ENCODE measurements at places on chromosomes 1 and 21.

GRCh38 chr1:209485167-209485566 is 98.3 kb upstream of the CAMK1G start:
- DNase-seq = no peak

DNA sequence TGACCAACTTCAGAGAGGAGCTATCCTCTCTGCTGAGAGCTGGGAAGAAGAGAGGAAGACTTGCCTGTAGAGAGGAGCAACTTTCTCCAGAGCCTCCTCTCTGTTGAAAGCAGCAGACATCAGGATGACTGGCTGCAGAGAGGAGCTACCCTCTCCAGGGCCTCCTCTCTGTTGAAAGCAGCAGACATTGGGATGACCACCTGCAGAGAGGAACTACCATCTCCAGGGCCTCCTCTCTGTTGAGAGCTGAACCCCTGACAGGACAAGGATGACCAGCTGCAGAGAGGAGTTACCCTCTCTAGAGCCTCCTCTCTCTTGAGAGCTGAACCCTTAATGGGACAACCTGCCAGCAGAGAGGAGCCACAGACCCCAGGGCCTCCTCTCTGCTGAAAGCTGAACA is 83.0 kb upstream of the GJB5 start:
- DNase-seq = no peak

DNA sequence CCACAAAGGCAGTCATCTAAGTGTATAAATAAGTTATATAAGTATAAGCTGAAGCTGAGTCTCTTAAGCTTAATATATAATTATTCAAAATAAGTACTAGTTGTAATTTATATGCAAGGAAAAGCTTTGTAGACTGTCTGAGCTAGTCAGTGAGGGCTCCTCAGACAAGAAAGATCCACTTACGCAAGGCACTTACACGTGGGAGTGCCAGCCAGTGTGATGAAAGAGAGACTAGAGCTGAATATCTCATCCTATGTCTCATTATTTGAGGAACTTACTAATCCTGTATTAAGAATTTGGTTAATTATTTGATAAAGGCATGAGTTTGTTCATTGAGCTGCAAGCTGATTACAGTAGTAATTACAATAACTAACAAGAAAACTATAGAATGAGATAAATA is 146.9 kb downstream of the PDE4B start:
- DNase-seq = no peak

GRCh38 chr1:19189270-19189669 is 20.8 kb downstream of the UBR4 start:
- no peak for DNase-seq

- DNase-seq = no peak
Measured at GRCh38 chr1:94873520-94874351, 53.2 kb downstream of the CNN3 start.

DNA sequence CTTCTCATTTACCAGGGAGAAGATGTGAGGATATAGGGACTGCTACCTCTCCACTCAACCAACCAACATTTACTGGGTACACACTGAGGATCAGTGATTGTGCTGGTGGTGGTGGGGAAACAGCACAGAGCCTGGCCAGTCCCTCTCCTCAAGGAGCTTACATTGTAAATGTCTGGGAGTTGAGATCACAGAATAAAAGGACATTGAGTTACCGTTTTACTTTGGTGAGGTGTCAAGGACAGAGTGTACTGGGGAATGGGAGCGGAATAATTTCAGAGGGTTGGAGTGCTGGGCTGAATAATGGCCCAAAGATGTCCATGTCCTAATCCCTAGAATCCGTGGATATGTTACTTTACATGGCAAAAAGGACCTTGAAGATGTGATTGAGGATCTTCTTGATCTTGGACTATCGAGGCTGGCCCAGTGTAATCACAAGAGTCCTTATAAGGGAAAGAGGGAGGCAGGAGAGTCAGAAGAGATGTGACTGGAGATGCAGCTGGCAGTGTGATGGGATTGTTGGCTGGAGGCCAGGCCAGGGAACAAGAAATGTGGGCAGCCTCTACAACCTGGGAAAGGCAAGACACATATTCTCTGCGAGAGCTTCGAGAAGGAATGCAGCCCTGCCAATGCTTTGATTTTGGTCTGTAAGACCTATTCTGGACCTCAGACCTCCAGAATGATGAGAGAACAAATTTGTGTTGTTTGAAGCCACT is 26.6 kb upstream of the RWDD3 start:
- DNase-seq = no peak

DNA sequence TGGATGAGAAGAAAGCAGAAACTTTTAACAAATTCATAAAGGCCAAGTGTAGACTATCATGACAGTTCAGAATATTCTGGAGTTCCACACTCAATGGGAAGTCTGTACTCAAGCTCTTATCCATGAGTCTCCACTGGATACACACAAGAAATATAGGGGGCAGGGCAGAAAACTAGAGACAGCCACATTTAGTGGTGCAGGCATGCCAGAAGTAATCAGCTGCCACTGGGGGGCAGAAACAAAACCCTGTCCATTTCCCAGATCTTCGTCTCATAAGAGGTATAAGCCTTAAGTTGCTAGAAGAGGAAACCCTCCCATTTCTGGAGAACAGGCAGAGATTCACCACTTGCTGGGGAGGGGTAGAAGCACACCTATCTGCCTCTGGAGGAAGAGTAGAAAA is 166.8 kb upstream of the GALNT2 start:
- no peak for DNase-seq

DNA sequence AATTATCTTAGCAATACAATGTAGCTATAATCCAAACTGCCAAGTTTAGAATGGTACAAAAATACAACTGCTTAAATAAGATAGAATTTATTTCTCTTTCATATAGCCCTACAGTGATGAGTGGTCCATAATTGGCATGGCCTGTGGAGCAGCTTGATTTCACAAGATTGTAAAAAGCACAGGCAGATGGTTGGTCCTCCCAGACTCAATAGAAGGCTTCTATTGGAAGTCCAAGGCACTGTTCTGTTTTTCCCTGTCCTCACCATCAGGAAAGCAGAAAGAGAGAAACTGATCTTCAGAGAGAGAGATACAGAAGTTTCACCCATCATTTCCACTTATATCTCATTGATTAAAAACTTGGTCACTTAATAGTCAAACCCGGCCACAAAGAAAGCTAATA is 1.8 kb upstream of the OR6P1 start:
- DNase-seq = no peak

- DNase-seq = no peak
Measured at GRCh38 chr1:186236921-186237320, 138.1 kb downstream of the TPR start.

DNA sequence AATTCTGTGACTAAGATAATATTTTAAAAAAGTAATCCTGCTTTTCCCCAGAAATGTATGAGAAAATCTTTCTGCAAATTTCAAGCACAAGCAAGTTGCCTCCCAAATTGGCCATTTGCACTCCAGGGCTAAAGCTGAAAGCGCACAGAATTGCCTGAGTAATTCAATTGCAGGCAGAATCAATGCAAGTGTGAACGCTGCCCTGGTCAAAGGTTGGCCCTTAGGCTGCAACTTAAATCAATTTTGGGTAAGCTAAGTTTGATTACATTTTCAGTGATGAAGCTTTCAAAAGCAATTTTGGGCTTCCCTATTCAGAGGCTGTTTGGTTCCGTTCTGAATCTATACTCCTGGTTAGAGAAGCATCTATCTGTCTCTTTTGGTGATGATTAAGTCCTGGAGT is 501.8 kb upstream of the ZRANB2 start:
- DNase-seq = no peak

GRCh38 chr1:39195166-39196111 is 9.1 kb upstream of the MACF1 start:
- DNase-seq = no peak

GRCh38 chr1:167128261-167129227 is 34.7 kb downstream of the STYXL2 start:
- DNase-seq = no peak

DNA sequence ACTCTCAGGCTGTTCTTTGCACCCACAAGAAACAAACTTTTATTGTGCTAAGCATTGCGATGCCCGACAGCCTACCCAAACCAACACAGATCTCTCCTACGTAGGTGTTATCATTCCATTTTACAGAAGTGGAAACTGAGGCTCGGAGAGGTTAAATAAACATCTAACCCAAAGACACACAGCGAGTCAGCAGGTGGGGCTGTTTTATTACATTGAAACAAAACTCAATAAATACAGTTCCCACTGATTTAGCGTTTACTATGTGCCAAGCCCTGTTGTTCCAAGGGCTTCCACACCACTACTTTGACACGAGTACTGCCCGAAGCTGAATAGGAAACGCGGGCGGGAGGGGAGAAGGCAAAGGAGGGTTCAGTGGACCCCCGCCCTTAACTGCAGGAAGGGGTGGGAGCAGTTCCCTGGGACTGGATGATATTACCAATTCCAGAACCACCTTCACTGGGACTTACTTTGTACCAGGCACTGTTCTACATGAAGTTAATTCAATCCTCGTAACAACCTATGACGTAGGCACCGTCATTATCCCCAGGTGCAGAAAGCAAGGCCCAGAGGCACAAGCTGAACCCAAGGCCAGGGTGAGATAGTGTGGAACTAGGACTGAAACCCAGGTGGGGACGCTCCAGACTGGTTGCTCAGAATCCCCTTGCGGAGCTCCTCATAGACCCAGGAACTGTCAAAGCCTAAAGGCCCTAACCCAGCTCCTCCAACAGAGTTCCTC is 19.3 kb upstream of the ALDH4A1 start:
- DNase-seq = no peak

- no peak for DNase-seq
Measured at GRCh38 chr1:43982808-43983207, 3.8 kb downstream of the B4GALT2 start.

Data from activated CD8-positive, alpha-beta memory T cell treated with anti-CD3 and anti-CD28 coated beads, Interleukin-2, amount 50 U/mL, for 48 hours (primary cell).